ENCODE measurements at places on chromosomes 5 and 9.
A peak's percentile ranks its signal among the peaks of the same experiment; 100 is the strongest.

DNA sequence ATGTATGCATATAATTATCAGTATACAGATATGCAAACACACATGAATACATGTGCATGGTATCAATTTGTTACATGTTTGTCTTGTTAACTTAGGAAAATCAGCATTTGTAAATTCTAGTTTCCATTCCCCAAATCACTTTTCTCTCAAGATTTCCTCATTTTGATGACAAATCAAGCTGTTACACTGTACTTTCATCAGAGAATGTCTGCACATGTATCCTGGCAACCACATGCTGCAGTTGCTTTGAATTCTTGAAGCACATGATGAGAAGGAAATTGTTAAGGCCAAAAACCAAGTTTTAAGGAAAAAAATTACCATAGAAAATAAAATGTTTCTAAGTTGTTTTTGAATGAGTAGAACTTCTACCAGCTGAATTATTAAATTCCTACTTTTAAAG lies 1834.5 kb downstream of the EFNA5 start:
- DNase-seq = no peak

GRCh38 chr5:150442699-150443080 lies 6.8 kb downstream of the RPS14 start:
- DNase-seq = no peak

GRCh38 chr5:169950333-169950732 lies 30.0 kb downstream of the INSYN2B start:
- no peak for DNase-seq

DNA sequence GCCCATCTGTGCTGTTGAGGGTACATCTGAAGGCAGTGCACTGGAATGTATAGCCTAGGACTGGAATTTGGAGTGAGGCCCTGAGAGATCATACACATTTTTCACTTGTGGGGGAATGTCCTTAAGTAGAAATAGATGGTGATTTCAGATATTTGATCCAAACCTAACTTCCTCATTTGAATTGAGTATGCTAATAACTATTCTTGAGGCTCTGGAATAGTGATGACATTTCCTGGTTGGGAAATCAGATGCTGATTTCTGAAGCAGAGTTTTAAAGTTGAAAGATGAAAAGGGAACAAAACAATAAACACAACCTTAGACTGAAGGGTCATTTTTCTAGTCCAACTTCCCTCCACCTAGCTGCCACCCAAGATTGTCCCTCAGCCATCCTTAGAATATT lies 163.0 kb upstream of the CCDC152 start:
- no peak for DNase-seq

GRCh38 chr5:173191015-173191414 lies 44.0 kb downstream of the NKX2-5 start:
- DNase-seq = no peak

GRCh38 chr9:3931058-3931457 lies 368.8 kb downstream of the GLIS3 start:
- DNase-seq = no peak

GRCh38 chr5:118700510-118700909 lies 287.8 kb downstream of the DTWD2 start:
- DNase-seq = no peak

DNA sequence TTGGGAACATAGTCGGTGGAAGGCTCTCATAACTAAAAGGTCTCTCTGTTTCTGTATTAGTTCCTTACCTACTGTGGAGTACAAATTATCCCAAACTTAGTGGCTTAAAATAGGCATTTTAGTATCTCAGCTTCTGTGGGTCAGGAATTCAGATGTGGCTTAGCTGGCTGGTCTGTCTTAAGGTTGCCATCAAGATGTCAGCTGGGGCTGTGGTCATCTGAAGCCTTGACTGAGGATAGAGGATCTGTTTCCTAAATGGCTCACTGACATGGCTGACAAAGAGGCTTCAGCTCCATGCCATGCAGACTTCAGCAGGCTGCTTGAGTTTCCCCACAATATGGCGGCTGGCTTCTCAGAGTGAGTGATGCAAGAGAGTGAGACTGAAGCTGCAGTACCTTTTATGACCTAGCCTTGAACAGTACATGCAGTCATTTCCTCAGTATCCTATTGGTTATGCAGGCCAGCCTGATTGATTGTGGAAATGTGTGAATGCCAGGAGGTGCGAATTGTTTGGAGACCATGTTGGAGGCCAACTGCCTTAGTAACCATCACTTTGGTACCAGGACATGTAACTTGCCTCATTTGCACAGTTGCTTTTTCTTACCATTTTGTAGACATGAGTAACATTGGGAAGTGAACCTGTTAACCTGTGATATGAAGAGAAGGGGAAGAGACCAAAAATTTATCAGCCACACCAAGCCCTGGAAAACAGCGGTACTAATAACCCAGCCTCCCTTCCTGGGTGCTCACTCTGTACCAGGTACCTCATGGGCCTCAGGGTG lies 152.8 kb upstream of the IER5L start:
- no peak for DNase-seq

GRCh38 chr5:5078009-5078897 lies 61.9 kb upstream of the ADAMTS16 start:
- no peak for DNase-seq

GRCh38 chr9:76743931-76744330 lies 20.3 kb upstream of the PCA3 start:
- no peak for DNase-seq

DNA sequence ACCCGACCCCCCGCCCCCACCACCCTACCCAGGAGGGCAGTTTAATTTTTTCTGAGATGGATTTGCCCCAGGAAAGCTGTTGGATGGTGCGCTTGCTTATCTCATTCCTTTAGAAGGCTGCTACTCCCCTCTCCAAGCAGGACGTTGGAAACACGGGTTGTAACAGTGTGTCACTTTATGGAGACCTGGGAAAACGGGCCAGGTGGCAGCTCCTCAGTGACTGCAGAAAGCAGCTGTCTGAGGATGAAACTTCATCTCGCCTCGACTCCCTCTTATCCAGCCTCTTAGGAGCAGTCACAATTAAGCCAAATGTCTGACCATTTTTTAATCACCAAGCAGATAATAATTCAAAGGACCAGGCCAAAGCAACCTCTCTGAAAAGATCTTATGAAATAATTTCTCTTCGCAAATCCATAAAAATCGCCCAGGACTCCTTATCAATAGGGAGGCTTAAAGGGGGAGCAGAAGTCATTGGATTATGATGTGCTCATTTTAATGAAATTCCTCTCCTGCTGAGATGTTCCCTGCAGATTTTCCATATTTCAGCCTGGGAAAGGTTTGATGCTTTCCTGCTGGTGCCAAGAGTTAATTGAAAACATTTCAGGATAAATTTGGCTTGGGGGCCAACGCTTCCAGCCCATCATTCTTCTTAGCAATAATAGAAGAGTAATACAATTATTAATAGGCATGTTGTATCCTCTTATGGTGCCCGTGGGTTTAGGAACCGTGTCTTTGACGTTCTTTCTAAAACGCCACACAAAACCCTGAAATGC lies 26.0 kb downstream of the GAS1 start:
- no peak for DNase-seq

- peak; percentile 91 for DNase-seq
These were observed 121.2 kb upstream of the LPCAT1 start for GRCh38 chr5:1644810-1645571.

DNA sequence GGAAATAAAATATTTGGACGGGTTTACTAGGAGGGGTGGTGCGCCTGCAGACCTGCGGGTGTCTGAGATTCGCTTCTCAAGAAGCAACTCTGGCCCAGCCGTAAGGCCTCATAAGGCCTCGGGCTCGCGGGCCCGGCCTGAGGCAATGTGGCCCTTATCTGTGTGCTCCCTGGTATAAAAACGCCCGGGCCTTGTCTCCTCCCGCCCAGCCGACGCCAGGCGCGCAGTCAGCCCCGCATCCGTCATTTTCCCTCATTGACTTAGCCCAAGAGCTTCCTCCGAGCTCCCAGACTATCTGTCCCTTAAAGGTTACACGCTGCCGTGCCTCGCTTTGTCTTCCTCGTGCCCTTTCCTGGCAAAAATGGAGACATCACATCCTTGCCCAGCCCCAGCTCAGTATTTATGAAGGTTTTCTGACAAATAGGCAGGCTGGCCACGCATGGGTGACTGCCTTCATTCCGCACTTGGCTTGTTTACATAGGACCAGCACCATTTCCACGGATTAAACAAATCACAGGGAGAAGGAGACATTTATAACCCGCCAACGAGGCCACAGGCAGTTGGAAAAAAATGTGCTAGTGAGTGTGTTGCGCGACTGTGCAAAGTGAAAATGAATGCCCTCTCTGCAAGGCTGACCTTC lies 74.5 kb upstream of the TBCA start:
- no peak for DNase-seq

DNA sequence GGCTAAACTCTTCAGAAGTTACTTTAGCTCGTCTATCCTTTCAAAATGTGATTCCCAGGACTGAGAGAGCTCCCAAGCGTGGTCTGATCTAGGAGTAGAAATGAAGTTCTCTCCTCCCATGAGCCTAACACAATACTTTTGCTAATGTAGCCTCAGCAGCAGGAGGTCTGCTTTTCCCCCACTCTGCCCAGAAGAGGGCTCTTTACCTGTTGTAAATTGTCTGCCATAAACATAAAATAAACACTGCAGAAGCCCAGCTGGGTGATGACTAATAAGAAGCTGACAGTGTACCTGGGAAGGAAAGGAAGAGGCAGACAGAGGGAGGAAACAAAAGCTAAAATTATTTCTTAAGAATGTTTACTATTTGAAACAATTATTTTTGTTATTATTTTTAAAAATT lies 15.4 kb downstream of the SLC36A3 start:
- peak; percentile 40 for DNase-seq

GRCh38 chr9:124399968-124400940 lies 15.0 kb downstream of the PSMB7 start:
- no peak for DNase-seq

- DNase-seq = no peak
These were observed 64.9 kb upstream of the TLE1 start for GRCh38 chr9:81754245-81754644.

- DNase-seq = peak; percentile 82
These were observed 19.2 kb upstream of the PITX1 start for GRCh38 chr5:135053278-135053677.

DNA sequence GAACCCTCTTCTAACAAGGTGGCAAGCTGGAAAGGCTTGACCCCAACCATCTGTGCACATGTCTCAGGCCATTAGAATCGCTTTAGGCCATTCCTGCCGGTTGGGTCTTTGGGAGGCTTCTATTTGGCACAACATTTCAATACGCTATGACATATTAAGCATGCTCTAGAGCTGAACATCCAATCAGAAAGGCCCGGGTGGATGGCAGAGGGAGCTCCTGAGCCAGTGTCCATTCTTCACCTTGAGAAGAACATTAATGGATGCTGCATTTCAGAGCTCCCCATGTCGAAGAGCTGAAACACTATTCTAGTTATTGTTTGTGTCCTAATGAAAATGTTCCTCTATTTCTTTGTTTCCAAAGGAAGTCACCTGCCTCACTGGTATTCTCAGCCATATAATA lies 12.8 kb downstream of the SPATA9 start:
- no peak for DNase-seq

- no peak for DNase-seq
These were observed 105.8 kb upstream of the NTRK2 start for GRCh38 chr9:84563691-84564090.

DNA sequence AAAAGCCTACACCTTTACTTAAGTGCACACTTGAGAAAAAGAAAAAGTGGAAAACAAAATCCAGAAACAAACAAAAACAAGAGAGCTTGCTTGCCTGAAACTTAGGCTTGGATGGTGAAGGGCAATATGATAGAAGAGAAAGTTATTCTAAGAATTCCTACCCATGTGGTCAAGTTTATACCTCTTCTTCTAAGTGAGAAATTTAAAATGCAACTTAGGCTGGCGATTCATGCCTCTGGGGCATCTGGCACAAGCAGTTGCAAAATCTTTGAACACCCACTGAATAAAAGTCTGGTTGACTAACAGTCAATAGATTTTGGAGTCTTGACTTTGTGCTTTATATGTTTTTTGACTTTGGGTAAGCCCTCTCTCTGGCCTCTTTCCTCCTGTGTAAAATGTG lies 239.6 kb downstream of the KDM4C start:
- DNase-seq = no peak

GRCh38 chr5:126745259-126745992 lies 31.5 kb upstream of the LMNB1 start:
- DNase-seq = no peak

DNA sequence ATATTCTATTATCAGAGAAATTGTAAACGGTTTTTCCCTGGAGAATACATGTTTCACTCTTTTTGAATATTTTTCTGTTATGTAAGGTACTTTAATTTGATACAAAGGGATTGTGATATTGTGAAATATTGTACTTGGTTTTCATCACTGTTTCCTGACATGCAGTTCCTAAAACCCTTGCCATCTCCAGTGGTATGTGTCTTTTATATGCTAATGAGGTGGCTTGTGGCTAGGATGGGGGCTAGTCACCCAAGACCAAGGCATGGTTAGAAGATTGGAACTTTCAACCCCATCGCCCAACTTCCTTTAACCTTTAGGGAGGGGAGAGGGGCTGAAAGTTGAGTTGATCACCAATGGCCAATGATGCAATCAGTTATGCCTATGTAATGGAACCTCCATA lies 160.6 kb downstream of the TAF11L14 start:
- no peak for DNase-seq

DNA sequence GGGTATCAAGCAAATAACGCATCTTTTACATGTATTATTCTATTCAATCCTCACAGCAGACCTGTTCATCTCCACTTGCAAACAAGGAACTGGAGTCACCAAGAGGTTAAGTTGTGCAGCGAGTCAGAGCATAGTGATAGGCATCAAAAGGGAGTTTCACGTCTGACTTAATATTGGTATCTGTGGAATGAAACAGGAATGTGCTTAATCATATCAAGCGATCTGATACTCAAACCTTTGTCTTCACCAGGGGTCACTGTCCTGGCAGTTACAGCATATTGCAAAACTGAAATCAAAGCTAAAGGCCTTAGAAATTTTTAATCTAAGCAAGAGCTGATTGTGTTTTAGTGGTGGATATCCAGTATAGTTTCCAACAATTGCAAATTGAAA lies 271.6 kb downstream of the PLK2 start:
- DNase-seq = no peak
